ENCODE measurements at places on chromosomes 2 and 18.

DNA sequence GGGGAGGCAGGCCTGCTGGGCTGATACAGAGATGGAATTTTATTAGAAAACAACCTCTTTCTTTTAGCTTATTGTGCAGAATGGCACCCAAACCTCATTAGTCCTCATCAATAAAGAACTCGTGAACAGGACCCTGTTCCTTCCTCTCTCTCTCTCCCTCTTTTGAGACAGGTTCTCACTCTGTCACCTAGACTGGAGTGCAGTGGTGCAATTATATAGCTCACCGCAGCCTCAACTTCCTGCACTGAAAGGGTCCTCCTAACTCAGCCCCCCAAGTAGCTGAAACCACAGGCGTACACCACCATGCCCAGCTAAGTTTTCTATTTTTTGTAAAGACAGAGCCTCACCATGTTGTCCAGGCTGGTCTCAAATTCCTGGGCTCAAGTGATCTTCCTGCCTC, 21.7 kb upstream of the AP1S3 start:
- DNase-seq, result no peak

DNA sequence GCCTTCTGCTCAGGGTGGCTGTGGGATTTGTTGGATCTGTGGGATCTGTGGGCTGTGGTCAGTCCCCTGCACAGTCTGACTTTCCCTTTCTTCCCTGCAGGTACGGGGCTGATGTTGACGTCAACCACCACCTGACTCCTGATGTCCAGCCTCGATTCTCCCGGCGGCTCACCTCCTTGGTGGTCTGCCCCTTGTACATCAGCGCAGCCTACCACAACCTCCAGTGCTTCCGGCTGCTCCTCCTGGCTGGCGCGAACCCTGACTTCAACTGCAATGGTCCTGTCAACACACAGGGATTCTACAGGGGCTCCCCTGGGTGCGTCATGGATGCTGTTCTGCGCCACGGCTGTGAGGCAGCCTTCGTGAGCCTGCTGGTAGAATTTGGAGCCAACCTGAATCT, 17.5 kb downstream of the ASB1 start:
- DNase-seq, result no peak

DNA sequence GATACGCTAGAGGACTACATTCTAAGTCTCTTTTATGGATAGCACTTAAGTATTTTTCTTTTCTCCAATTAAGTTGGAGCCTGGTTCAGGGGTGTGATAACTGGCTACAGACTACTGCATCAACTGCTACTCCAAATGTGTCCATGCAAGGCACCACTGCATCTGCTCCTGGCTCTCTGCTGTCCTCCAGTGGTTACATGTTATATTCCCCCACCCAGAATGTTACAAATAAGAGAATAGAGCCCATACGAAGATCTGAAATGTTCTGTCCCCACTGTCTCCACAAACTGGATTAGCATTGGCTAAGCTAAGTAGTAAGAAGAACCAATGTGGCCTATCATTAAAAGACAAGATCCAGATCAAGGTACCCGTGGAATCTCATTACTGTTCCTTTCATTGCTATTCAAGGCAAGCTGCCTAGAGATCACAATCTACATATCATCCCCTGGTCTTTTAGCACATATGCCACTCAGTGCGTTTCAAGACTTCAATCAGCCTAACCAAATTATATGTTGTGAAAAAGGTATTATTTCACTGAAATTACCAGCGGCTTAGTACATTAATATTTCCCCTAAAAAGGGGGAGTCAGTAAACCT, 308.3 kb upstream of the SLC8A1 start:
- DNase-seq, result peak; percentile 21

DNA sequence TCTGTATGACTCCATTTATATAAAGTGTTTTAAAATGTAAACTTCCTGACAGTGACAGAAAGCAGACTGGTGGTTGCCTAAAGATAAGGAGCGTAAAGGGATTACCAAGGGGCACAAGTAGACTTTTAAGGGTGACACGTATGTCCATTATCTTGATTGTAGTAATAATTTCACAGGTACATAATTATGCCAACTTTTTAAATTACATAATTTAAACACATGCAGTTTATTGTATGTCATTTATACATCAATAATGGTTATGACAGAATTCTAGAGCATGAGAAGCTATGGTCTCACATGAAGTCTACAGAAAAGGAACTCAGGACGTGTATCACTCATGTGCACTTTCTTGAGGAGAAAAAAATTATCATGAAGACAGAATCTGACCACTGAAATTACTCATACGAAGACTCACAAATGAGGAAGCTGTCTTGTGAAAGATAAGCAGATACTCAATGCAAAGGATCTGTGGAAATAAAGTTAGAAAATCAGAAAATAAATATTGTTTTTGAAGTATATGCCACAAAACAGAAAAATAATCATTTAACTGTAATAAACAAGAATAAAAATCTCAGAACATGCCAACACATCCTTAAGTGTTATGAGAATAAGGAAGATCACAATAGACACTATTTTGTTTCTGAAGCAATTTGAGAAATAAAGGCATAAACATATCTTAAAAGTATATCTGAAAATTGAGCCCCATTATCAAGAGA, 84.4 kb downstream of the TMEM131 start:
- DNase-seq, result no peak

DNA sequence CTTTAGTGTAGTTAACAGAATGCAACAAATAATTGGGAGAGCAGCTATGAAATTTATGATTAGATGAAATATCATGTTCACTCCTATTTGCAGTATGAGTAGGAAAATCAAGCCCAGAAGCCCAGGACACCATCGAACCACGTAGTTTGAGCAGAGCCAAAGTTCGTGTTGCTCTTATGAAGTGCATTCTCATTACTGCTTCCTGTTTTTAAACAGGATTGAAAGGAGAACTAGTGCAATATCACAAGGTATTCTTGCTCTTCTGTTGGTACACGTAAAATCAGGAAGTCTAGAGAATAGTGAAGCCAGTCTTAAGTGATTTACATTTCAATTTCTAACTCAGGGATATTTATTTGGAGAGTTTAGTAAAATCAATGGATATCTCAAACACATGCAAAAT, 21.1 kb downstream of the ARHGAP15 start:
- no peak for DNase-seq

DNA sequence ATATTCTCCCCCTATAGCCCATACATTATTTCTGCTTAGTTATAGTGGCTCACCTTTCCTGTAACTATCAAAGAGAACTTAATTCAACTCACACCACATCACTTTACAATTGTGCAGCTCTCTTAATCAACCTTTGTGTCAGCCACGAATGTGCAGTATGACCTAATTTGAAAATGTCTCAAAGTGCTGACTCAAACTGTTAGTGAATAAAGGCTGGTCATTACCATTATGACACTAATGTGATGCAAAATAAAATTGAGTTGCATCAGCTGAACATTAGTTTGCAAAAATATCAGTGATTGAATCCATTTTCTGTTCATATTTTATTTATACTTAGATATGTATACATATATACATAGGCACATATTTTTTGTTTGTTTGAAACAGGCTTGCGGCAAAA, 251.8 kb downstream of the MEIS1 start:
- DNase-seq, result no peak

DNA sequence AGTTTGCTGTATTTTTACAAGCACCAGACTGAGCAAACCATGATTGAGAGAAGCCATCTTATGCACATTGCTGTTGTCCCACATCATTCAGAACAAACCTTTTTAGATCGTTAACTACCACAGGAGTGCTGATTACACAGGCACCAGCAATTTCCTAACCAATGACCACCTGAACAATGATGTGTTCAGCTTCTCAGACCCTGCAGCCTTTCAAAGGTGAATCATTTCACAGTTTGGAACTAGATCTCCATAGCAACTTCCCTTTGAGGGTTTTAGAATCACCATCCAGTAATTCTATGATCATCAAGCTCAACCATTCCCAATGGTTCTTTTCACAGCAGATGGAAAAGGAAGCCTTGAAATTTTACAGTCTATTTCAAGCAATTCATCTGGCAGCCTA, 71.4 kb downstream of the OLA1 start:
- DNase-seq, result no peak

- DNase-seq, result no peak
Measured at GRCh38 chr18:44920441-44920840, 239.8 kb downstream of the SETBP1 start.

- no peak for DNase-seq
Measured at GRCh38 chr2:157741819-157742484, 113.3 kb upstream of the ACVR1C start.

- peak; percentile 98 for DNase-seq
Measured at GRCh38 chr2:120546048-120546864, 189.4 kb upstream of the GLI2 start.

DNA sequence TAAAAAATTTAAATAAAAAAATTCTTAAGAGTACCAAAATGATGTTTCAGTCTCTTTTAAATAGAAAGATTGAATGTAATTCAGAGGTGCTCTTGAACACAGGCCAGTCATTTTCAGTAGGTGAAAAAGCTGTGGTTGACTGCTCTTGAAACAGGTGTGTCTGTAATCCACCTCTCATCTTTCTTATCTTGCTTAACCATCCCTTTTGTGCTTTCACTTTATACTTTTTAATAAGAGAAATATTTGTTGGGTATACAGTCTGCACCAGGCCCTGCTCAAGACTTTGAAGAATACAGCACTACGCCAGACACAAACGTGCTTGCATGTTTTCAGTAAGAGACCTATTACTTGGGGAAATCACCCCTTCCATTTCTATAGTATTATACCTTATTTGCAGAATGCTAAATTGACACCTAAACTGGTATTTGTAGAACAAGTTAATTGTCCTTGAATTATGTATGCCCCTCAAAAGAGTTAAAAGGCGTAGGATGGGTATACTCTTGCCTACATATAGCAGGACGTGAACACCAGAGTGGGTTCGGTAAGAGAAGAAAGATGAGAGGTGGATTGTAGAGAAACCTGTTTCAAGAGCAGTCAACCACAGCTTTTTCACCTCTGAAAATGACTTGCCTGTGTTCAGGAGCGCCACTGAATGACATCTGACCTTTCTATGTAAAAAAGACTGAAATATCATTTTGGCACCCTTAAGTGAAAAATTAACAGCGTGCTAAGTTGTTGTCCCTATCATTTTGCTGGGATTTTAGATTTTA, 4.0 kb upstream of the RTN4 start:
- DNase-seq, result no peak

DNA sequence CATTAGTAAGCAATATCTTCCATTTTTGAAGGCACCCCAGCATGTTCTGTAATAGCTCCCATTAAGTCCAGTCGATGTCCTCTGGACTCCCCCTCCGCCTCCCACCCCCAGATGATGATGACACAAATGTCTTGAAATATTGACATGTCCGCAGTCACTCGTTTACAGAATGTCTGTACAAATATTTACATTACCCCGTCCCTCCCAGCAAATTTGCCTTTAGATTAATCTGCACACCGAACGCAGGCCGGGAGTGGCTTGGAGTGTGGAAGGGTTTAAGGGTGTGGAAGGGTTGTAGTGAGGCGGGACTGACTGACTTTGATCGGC, 853 bp upstream of the OSBPL6 start:
- no peak for DNase-seq

DNA sequence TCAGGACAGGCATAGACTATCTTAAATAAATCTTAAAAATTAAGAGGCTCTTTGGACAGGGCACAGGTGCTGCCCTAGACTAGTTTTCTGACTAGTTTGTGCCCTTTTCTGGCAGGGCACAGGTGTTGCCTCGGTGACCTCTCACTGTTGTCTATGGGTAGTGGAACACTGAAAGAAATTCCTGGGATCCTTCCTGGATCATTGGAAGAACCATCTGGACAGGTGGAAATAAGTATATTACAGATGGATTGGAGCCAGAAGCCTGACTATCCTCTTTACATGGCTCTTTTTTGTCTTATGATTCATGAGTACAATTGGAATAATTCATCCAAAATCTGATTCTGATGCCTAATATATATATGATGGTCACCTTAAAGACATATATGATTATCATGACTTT, 286.6 kb downstream of the RIT2 start:
- no peak for DNase-seq

DNA sequence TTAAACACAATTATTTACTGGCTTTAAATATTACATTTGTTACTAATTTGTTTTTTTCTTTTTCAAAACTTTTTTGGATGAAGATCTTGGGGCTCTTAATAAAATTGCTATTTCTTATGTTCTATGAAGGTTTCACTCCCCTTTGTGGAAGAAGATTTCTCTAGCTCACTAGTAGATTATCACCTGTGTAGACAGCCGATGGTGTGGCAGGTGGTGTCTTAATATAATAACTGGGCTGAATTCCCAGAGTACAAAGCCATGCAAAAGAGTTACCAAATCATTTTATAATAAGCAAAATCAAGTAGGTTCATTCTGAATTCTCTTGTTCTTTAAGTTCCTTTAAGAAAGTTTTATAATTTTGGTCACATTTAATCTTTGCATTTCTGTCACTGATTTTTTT, 233.7 kb downstream of the CCDC102B start:
- no peak for DNase-seq

GRCh38 chr2:31813016-31813415, 197.8 kb downstream of the MEMO1 start:
- no peak for DNase-seq

Measured in AG04449 (cell line).